ENCODE measurements at places on chromosomes 16 and 17.

DNA sequence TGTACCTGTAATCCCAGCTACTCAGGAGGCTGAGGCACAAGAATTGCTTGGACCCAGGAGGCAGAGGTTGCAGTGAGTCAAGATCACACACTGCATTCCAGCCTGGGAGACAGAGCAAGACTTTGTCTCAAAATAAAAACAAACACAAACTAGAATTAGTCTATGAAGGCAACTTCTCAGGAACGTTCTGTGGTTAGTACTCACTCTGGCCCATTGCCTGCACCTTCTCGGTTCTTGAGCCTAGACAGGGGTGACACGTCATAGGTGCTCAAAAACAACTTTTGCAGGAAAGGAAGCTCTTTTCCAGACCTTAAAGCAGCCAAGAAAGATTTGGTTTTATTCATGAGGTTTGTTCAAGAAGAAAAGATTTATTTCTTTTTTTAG lies 22.3 kb upstream of the CNOT1 start:
- no peak for DNase-seq

- DNase-seq: no peak
Measured at GRCh38 chr17:40091691-40092397, 8.5 kb downstream of the NR1D1 start.

DNA sequence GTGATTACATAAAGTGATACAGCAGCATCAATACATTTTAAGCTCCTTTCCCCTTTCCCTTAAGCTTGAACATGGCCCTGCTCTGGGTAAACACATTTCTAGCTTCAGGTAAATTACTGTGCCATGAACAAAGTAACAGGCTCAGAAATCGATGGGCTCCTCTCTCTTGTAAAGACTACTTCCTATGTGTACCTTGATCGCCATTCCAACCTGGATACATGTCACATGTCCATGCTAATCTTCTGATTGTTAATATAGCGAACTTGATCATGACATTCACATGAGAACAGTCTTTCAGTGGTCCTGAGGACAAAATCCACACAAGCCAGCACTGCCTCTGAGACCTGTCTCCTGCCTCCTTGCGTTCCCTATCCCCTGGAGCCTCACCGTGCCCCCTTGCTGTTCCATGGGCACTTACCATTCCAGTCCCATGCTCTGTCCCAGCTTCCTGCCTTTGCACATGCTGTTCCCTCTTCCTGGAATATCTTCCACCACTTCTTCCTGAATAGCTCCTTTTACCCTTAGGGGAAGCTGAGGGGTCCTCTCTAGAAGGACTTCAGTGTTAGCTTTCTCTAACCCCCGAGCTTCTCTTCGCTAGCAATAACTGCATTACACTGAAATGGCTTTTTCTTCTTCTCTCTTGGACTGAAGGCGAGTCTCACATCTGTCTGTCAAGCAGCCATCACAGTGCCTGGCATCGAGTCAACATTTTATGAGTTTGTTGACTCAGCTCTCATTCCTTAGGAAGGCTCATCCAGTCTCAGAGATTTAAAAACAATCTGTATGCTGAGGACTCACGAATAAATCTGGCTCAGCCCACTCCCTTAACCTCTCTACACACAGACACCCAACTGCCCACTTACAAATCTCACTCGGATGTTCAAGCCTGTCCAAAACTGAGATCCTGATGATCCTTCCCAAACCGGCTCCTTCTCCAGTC lies 93.3 kb downstream of the ASIC2 start:
- peak; percentile 61 for DNase-seq

DNA sequence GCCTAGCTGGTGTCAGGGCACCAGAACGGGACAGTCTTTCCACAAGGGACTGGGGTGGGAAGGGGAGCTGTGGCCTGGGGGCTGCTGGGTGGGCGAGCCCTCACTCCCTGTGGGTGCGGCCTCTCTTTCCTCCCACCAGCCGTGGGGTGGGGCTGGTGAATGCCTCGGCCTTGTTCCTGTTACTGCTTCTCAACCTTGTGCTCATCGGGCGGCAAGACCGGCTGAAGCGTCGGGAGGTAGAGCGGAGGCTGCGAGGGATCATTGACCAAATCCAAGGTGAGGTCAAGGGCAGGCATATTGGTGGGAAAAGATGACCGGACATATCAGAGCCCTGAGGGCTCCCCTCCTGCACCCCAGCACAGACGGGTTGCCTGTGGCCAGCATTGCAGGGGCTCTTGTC lies 29.2 kb downstream of the CASKIN2 start:
- no peak for DNase-seq

DNA sequence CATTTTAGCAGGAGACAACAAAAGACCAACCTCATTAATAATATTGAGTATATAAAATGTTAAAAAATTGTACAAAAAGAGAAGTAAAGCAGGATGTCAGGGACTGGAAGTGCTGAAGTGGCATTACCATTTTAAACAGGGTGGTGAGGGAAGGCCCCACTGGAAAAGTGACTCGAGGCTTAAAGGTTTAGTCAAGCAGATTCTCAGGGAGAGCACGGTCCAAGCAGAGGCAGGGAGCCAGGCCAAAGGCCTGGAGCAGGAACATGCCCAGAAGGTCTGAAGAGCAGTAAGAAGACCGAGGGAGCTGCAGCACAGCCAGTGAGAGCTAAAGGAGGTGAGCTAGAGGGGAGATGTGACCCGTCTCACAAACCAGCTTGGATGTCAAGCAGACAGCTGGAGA lies 7.6 kb downstream of the XPO6 start:
- DNase-seq: no peak

- DNase-seq: no peak
Measured at GRCh38 chr17:42191275-42191608, 3.1 kb downstream of the GHDC start.

- DNase-seq: no peak
Measured at GRCh38 chr16:55534756-55535155, 25.9 kb downstream of the LPCAT2 start.

GRCh38 chr16:77919761-77920415 lies 102.5 kb upstream of the CLEC3A start:
- no peak for DNase-seq

DNA sequence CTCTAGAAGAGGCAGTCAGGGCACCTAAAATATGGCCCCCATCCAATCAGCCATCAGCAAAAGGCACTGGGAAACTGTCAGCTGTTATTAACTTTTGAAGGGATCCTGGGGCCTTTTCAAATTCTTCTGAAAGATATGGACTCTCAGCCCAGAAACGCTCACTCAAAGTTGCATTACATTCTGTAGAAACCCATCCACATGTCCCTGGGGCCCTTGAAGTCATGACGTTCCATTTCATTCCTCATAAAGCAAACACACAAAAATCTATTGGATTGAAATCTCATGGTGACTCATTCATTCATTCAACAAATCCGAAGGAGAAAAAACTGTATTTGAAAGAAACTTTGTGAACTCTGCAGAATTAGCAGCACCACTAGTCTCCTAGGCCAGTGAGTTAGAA lies 215.3 kb downstream of the C16orf95 start:
- DNase-seq: no peak

DNA sequence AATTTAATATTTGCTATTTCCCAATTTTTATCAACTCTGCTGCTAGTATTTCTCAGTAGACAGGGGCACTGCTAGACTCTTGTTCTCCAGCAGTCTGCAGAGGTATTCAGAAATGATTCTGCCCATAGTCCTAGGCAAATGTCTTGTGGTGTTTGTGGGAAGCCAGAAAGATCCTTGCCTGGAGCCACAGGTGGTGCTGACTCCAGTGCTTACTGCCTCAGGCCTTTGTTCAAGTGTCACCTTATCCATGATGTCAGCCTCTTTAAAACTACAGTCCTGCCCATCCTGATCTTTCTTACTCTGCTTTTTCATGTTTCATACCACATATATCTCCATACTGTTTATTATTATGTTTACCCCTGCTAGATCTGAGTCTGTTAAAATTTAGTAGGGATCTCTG lies 26.5 kb downstream of the ZSWIM7 start:
- DNase-seq: no peak

DNA sequence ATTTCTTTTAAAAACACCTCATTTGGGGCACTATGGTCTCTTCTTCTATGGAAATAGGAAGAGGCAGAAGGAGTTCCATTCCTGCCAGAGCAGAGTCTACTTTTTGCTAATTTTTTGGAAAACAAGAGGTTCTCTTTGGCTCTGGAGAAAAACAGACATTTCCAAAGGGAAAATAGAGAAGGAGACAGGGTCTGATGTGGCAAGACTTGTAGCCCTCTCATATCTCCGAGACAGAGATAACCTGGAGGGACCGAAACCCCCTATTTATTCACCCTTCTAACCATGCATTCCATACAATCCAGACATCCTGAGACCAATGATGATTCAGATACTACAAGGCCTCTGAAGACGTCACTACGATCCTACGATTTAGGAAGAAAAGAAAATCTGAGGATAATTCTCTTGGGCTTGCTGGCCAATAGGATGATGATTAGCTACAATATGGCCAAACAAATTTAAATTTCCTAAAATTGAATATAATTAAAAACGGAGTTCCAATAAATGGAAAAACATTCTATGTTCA lies 70.2 kb downstream of the HIC1 start:
- peak; percentile 85 for DNase-seq

- no peak for DNase-seq
Measured at GRCh38 chr16:56109994-56110393, 81.3 kb upstream of the GNAO1 start.

- no peak for DNase-seq
Measured at GRCh38 chr17:45237686-45238085, 16.0 kb downstream of the FMNL1 start.

GRCh38 chr17:27965224-27965623 lies 72.1 kb upstream of the LYRM9 start:
- no peak for DNase-seq

DNA sequence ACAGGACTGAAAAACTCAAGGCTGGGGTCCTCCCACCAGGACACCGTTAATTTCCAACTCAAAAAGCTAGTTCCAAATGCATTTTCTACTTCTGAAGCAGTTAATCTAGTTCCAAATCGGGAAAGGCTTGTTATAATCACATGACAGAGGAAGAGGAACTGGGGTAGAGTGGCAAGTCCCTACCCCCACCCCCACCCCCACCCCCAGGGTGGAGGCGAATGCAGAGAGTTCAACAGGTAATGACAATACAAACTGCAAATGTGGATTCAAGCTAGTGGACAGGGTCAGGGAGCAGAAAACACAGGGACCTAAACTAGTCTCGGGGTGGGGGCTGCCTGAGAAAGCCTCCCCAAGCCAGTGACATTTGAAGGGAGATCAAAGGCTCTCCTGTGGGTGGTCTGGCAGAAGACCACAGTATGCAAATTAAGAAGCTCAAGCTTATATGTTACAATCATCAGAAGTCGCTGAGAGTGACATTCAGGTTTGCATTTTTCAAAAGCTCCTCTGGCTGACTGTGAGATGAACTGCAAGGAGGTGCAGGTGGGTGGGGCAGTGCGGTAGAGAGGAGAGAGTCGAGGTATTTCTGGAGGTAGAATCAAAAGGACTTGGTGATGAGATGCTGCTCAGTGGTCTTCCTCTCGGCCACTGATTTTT lies 56.4 kb upstream of the SLC25A19 start:
- no peak for DNase-seq

GRCh38 chr16:30829130-30830071 lies 42.4 kb upstream of the ZNF629 start:
- DNase-seq: no peak

- peak; percentile 23 for DNase-seq
Measured at GRCh38 chr16:53711390-53711789, 7.4 kb downstream of the FTO start.
